ENCODE measurements at places on chromosomes 7 and 10.

- DNase-seq: no peak
Measured at GRCh38 chr7:22717760-22718159, 9.2 kb upstream of the IL6 start.

- no peak for DNase-seq
Measured at GRCh38 chr7:151018421-151019129, 5.7 kb downstream of the ATG9B start.

DNA sequence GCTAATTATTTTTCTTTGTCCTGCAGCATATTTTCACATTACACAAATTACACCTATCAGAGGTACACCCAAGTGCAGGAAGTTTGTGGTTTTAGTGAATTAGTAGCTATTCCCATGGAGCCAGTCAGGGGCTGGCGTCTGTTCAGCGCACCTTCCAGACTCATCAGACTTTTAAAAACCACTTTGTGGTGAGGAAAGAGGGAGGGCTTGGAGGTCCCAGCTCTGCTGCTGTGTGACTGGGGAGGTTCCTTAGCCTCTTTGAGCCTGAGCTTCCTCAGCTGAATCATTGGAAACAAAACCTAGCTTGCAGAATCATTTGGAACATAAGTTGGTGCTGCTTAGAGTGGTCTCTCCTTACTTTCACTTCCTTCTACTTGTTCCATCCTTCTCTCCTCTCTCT, 175.4 kb downstream of the SORCS3 start:
- DNase-seq: no peak

DNA sequence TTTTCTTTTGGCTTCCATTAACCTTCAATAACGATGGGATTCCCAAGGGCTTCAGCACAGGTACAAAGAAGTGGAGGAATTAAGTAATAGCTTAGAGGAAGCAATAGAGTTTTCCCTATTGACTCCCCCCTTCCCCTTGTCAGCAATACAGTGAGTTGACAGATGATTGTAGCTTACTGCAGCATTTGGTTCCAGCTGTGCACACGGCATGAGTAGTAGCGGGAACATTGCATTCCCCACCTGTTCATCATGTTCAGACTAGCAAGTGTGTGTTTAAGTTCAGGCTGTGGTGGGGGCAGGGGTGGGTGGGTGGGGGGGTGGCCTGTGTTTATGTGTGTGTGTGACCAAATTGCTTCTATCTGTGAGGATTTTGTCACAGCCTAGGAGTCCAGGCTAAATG, 4.6 kb upstream of the ADRA2A start:
- DNase-seq: no peak

DNA sequence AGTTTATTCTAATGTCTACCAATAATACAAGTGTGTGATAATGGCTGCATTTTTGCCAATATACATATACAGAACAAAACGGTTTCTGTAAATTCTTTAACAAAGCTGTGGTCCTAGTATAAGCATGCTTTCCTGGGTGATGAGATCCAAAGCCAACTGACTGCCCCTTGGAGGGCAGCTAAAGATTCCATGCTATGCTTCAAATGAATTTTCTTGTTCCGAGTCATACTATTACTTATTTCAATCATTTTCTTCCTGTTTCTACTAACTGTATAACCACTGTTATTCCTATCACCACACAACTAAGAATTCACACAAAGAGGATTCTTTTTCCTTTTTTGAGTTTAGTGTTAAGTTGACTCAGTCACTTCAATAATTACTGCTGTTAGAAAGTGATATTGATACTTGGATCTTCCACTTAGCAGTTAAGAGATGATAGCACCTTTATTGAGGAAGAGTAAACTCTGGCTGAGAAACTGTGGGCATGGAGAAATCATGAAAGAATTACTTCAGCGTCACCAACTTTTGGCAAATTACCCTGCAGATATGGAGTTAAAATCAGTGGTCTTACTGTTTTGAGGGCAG, 197.5 kb downstream of the ARL4A start:
- no peak for DNase-seq

- no peak for DNase-seq
Measured at GRCh38 chr10:14173706-14174594, 156.8 kb downstream of the FRMD4A start.

GRCh38 chr10:114855776-114856543, 34.4 kb downstream of the FHIP2A start:
- DNase-seq: no peak

- DNase-seq: no peak
Measured at GRCh38 chr7:36568452-36568849, 155.8 kb downstream of the AOAH start.

All from AG09319 (cell line).